ENCODE measurements at places on chromosomes 13 and 19.

DNA sequence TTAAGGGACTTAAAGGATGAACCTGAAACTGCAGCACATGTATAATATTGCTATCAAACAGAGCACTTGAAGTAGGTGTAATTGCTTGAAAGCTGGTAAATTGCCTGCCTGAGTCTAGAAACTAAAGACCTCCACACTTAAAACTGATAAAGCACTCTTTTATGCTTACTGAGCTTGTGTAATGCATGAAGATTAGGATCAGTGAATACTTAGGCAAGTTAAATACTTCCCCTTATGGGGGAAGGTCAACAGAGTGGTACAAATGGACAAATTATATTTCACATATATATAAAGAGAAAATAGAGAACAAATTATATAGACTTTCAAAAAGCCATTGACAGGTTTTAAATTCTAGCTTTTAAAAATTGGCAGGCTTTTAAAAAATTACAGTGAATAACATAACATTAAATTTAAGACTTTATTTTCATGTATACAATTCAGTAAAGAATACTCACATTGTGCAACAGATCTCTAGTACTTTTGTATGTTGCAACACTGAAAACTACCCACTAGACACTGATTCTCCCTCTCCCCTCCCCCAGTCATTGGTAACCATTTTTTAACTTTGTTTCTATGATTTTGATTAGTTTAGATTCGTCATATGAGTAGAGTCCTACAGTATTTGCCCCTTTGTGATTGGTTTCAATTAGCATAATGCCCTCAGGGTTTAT lies 23.9 kb downstream of the PIBF1 start:
- no peak for DNase-seq

GRCh38 chr19:31553112-31553845 lies 204.0 kb upstream of the TSHZ3 start:
- DNase-seq: no peak

GRCh38 chr13:80011448-80012212 lies 329.3 kb downstream of the SPRY2 start:
- no peak for DNase-seq

DNA sequence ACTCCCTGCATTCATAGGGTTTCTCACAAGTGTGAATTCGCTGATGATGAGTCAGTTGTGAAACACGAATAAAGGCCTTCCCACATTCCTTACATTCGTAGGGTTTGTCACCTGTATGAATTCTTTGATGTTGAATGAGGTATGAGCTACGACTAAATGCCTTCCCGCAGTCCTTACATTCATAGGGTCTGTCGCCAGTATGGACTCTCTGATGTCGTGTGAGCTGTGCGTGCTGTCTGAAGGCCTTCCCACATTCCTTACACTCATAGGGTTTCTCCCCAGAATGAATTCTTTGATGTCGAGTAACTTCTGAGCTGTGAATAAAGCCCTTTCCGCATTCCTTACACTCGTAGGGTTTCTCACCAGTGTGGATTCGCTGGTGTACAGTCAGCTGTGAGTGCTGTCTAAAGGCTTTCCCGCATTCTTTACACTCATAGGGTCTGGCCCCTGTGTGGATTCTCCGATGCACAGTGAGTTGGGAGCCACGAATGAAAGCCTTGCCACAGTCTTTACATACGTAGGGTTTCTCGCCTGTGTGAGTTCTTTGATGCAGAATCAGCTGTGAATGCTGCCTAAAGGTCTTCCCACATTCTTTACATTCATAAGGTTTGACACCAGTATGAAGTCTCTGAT lies 30.5 kb upstream of the COX7A1 start:
- no peak for DNase-seq

DNA sequence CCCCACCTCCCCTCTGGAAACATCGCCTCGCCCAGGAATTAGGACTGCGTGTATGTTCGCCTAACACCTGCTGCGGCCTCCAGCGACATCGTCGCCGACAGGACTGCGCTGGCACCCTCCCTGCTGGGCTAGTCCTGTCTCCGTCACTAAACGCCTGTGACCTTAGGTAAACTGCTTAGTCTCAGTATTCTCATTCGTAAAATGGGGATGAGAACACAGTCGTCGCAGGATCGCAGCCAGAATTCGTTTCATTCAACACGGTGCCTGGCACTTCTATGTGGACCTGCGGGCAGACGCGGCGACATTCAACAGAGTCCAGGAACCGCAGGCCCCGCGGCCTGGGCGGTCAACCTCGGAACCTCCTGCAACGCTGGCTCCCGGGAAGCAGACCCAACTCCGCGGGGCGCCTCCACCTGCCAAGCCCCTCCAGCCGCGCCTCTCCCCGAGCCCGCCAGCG lies 485 bp downstream of the CRYL1 start:
- DNase-seq: no peak

All from activated T-cell treated with anti-CD3 and anti-CD28 coated beads for 24 hours (primary cell).